Frontal cortex (tissue), 4 donors: ENCODE measurements at places on chromosomes 12 and 14. TPM values are rescaled to one million over a fixed set of nuclear protein-coding genes. Genes with fewer than 3 reads are reported as not detected.

- DNase-seq, result no peak
Measured at GRCh38 chr14:22469538-22470303, 119.3 kb downstream of the DAD1 start.

DNA sequence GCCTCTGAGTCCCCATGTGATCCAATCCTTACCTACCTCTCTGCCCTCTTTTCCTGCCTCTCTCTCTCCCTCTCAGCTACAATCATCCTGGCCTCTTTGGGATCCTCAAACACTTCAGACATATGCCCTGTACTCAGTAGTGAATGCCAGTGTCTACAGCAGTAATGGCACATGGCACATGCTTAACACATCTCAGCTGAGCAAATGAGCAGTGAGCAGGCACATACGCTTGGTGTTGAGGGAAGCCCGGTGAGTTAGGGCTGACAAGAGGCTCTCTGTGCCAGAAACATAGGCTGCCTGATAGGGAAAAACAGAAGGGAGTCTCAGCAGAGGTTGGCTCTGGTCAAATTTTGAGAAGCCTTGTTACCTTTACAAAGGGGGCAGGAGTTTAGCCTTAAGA, 409.1 kb downstream of the TMEM132D start:
- no peak for DNase-seq

DNA sequence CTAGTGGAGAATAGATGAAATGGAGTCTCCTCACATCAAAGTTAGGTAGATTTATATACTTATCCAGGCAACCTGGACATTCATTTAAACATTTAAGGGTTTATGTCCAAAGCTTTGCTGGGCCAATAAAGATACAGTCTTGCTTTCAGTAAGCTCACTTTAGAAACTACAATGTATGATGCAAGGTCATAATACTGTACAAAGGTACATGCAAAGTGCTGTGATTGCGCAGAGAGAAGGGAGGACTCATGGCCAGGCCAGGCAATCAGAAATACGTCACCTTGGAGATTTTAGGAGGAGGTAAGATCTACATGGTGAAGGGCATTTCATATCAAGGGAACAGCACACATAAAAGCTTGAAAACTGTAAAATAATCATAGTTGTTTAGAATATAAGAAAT, 113.6 kb downstream of the FGD4 start:
- no peak for DNase-seq

DNA sequence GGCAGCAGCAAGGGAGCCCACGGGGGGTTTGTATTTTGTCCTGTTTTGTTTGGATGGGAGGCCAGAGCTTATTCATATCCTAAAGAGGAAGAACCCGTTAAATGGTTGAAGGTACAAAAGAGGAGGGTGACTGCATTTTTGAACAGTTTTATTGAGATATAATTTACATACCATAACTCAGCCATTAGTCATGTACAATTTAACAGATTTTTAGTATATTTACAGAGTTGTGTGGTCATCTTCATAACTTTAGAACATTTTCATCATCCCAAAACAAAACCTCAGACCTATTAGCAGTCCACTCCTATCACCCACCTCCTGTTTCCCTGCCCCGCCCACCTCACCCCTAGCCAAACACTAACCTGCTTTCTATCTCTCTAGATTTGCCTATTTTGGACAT, 12.6 kb downstream of the NRDE2 start:
- DNase-seq, result no peak

- DNase-seq, result no peak
Measured at GRCh38 chr12:53200458-53201176, 6.4 kb downstream of the ITGB7 start.

GRCh38 chr12:68977335-68977734, 44.4 kb upstream of the CPM start:
- DNase-seq, result no peak

DNA sequence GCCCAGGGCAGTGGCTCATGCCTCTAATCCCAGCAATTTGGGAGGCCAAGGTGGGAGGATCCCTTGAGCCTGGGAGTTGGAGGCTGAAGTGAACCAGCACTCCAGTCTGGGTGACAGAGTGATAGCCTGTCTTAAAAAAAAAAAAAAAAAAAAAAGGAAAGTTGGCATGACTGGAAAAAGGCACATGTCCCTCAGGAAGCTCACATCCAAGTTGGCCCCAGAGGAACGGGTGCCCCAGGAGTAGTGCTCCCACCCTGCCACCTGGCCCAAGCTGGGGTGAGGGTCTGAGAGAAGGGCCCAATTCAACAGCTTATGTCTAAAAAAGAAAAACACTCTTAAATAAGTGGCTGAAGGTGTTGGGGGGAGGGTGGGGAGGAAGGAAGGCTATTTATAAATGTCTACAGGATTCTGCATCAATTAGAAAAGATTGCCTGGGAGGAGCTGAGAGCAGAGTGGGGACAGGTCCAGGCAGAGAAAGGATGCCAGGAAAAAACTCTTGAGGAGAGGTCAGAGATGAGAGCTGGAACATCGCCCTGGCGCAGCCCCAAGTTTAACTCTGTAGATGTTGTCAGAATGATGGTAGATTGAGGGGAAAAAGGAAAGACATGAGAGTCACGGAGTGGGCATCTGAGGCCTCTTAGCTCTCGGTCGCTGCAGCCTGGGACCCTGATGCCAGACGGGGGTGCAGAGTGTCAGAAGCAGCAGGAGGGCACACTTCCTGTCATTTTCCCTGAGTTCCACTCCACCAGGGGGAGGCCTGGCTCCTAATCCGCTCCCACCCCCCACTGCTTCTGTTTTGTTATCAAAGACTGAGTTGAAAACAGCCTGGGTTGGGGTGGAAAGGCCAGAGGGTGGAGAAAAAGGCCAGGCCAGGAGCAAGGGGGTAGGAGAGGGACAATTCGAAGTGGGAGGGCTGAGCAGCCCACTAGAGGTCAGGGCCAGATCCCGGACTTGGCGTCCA, 7.3 kb downstream of the SPRYD3 start:
- no peak for DNase-seq

GRCh38 chr12:75815756-75816155, 215.8 kb downstream of the PHLDA1 start:
- DNase-seq, result no peak

Gene RIC8B
- 29.8 TPM for total RNA-seq

Gene NCAPD2
- total RNA-seq, result 9.4 TPM

Gene EEA1
- 15.5 TPM for total RNA-seq

Gene LBHD2
- total RNA-seq, result not detected

Gene B4GALNT3
- total RNA-seq, result 2.4 TPM
